SW 1271 (cell line): ENCODE measurements at places on chromosomes 2 and 18.

DNA sequence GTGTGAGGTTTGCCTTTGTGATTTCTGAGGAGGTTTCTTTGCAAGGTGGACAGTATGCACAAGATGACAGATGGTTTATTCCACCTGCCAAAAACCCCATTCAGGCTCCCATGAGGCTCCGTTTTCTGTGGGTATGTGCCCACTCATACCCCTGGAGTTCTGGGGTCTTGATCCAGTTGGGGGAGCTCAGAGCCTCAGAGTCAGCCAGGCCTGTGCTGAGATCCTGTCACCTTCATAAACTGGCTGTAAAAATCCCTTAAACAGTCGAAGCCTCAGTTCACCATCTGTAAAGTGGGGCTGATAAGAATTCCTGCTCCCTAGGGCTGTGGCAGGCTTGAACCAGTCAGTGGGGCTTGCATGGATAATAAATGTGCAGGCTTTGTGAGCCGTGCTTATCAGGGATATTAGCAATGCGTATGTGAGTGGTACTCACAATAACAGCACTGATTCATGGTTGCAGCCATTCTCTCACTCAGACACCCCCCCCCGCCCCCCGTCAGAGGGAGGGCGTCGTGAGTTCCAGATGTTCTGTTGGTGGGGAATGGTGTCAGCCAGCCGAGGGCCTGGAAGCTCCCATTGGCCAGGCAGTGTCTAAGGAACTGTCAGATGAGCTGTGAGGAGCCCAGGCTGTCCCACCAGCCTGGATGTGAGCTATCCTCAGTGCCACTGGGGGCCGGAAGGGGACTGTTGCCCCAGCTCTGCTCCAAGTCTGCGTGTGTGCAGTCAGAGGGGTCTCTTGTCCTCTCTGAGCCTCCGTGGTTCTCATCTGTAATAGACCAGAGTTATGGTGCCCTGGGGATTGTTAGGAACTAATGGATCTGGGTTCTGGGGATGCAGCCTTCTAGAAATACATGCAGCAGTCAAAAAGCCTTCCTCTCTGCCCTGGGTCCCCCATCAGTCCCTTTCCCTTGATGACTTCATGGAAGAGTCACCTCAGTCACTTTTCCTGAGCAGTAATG lies 51.7 kb downstream of the KCNIP3 start:
- DNase-seq: no peak

DNA sequence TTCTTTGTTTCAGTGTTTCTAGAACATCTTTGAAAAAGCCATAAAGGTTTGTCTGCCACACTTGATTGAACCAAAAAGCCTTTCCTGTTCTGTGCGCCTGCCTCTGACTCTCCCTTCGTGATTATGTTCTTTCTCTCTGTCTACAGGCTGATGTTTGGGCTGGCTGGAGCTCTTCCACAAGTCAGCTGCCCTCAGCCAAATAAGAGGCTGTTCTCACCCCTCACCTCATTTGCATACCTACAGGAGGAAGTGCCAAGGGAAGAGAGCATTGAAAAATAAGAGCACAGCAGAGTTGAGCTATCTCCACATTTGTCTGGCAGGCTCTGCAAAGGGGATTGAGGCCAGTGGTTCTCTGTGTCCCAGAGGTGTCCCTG lies 15.8 kb downstream of the INPP5D start:
- DNase-seq: no peak

- DNase-seq: no peak
Measured at GRCh38 chr2:185793532-185794345, 55.1 kb downstream of the FSIP2 start.

DNA sequence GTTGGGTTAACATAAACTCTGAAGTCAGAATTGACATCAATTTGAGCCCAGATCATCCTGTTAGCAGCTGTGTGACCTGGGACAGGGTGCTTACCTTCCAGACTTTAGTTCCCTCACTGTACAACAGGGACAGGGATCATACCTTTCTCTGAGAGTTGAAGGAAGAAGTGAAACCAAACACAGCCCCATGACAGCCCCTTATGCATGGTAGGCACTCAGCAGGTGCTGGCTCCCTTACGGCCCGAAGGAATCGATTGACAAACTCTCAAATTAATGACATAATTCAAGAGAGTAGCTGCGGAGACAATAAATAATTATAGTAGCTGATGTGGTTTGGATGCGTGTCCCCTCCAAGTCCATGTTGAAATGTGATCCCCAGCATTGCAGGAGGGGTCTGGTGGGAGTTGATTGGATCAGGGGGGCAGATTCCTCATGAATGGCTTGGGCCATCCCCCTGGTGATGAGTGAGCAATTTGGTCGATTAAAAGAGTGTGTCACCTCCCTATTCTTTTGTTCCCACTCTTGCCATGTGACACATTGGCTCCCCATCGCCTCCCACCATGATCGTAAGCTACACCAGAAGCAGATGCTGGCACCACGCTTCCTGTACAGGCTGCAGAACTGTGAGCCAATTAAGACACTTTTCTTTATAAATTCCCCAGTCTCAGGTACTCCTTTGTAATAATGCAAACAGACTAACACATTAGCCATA lies 72.4 kb downstream of the ODC1 start:
- DNase-seq: no peak

DNA sequence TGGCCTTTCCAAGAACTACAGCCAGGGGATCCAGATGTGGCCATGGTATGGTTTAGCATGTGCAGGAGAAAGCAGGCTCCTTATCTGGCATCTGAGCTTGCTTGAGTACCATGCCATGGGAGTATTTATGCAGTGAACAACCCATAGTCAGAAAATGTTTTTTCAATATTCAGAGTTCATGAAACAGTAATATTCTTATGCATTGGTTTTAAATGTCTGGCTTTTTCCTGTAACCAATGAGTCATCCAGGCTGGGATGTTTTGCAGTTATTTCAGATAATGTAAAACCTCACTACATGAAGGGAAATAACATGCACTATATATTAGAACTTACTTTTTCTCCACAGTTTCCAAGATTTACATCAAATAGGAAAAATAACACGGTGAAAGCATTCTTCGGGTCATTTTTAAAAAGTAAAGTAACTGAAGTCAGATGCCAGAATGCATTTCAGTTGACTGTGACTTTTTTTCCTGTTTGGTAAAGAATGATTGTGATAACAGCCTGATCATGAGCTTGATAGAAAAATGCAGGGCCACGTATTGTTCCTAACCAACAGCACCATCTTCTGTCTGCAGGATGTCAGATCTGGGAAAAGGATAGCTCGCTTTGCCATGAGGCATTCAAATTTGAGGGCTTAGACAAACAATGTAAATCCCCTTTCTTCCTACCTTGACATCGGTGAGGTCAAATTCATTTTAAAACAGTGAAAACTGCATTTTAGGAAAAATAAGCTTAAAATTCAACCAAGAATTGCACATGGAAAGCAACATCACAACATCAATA lies 152.8 kb downstream of the DSC3 start:
- DNase-seq: no peak

GRCh38 chr2:179595284-179595683 lies 266.1 kb downstream of the ZNF385B start:
- no peak for DNase-seq

DNA sequence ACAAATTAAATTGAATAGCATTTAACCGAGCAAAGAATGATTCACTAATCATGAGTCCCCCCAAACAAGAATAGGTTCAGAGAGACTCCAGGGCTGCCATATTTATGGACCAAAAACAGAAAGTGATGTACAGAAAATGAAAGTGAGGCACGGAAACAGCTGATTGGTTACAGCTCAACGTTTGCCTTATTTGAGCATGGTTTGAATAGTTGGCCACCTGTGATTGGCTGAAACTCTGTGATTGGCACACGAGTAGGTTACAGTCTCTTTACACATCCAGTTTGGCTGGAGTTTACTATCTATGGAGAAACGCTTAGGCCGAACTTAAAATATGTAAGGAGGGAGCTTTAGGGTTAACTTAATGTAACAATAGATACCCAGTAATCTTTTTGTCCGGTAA lies 27.0 kb upstream of the DPYSL5 start:
- no peak for DNase-seq
